ENCODE measurements at places on chromosomes 3 and 15. TPM values are rescaled to one million over a fixed set of nuclear protein-coding genes. Genes with fewer than 3 reads are reported as not detected.

DNA sequence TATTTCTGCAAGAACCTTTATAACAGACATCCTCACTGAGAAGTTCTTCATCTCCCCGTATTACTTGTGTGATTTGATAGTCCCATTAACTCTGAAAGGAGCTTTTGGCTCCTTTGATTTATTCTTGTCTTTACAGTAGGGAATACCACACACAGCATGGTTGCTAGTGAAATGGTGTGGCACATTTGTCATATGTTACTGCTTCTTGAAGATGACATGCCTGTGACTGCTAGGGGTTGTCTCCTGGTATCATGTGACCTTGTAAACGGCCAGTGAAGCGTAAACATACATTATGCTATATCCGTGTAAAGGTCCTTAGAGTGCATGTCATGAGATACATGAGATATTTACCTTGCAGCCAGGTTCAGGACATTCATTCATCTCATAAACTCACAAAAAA, 197.9 kb downstream of the RYR3 start:
- H3K36me3 ChIP-seq: no peaks in the 10 kb centered on the region
- no peaks in the 10 kb centered on the region for H3K4me1 ChIP-seq
- H3K27me3 ChIP-seq: no peaks in the 10 kb centered on the region
- H3K27ac ChIP-seq: no peak overlapping the region
- no peak for DNase-seq

GRCh38 chr15:92109191-92109873, 255.8 kb downstream of the SLCO3A1 start:
- DNase-seq: no peak
- no peaks in the 10 kb centered on the region for H3K27me3 ChIP-seq
- H3K36me3 ChIP-seq: no peaks in the 10 kb centered on the region
- H3K4me1 ChIP-seq: no peaks in the 10 kb centered on the region

GRCh38 chr15:81061490-81062253, 60.9 kb downstream of the TLNRD1 start:
- no peak overlapping the region for H3K27ac ChIP-seq
- no peaks in the 10 kb centered on the region for H3K36me3 ChIP-seq
- H3K4me1 ChIP-seq: no peaks in the 10 kb centered on the region

DNA sequence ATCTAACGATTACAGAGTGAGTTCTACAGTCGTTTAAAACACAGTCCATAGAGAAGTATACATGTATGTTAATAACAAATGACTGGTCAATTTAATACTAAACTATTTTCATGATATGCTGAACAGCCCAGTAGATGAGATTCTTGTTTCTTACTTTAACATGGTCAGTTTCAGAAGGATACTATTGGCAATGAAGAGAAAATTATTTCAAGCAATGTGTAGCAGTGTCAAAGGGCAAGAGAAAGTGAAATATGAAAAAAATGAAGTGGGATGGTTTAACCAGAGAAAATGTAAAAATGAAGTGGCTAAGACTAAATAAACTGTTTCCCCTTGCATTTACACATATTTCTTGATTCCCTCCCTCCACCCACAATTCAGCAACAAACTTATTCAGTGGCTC, 192.1 kb upstream of the TTC14 start:
- H3K27ac ChIP-seq: no peak overlapping the region
- peaks cover 8% of the 10 kb centered on the region for H3K4me1 ChIP-seq
- DNase-seq: no peak
- no peak overlapping the region for H3K4me3 ChIP-seq
- H3K27me3 ChIP-seq: no peaks in the 10 kb centered on the region

EAF2 gene
- 1.5 TPM for total RNA-seq

ANKDD1A gene
- 2.6 TPM for total RNA-seq

DNA sequence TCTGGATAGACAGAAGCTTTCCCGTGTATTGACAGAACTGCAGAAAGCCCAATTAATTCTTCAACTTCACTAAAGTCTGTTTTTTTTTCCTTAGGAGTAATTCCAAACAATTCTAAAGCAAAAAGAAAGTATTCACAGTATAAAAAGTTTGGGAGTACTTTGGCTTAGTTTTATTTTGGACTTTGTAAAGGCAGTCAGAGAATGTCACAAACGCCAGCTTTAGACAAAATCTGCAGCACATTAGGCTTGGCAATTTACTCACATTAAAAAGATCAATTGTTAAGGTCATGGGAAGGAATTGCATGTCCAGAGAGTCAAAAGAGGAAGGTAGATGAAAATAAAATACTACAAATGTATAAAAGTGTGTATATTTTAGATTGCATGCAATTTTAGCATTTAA, 47.5 kb upstream of the GBE1 start:
- no peaks in the 10 kb centered on the region for H3K36me3 ChIP-seq
- H3K27ac ChIP-seq: no peak overlapping the region
- H3K4me3 ChIP-seq: no peak overlapping the region
- no peak for DNase-seq

SLC51A gene
- not detected for total RNA-seq

DNA sequence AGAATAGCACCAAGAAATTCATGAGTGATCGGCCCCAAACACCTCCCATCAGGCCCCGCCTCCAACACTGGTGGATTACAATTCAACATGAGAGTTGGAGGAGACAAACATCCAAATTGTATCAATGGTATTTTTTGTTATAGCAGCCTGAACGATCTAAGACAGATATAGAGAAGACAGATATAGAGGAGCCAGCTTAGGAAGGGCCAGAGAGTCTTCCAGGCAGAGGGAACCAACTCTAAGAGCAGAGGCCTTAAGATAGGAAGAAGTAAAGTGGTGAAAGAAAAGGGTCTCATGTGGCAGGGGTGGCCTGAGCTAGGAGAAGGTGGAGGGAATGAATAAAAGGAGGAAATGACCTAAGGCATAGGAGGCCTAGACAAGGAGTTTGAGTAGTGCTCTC, 158.8 kb upstream of the TBL1XR1 start:
- no peak overlapping the region for H3K4me3 ChIP-seq
- no peak for DNase-seq
- H3K4me1 ChIP-seq: peaks cover 47% of the 10 kb centered on the region

- H3K4me3 ChIP-seq: no peak overlapping the region
- H3K36me3 ChIP-seq: no peaks in the 10 kb centered on the region
- H3K4me1 ChIP-seq: no peaks in the 10 kb centered on the region
- H3K27ac ChIP-seq: no peak overlapping the region
These were observed 133.8 kb upstream of the GMNC start for GRCh38 chr3:190996181-190996775.

- no peak overlapping the region for H3K27ac ChIP-seq
- no peaks in the 10 kb centered on the region for H3K27me3 ChIP-seq
- DNase-seq: no peak
- no peaks in the 10 kb centered on the region for H3K36me3 ChIP-seq
- no peak overlapping the region for H3K4me3 ChIP-seq
- no peaks in the 10 kb centered on the region for H3K4me1 ChIP-seq
These were observed 502.9 kb downstream of the PDCD6IP start for GRCh38 chr3:34301313-34301712.

DNA sequence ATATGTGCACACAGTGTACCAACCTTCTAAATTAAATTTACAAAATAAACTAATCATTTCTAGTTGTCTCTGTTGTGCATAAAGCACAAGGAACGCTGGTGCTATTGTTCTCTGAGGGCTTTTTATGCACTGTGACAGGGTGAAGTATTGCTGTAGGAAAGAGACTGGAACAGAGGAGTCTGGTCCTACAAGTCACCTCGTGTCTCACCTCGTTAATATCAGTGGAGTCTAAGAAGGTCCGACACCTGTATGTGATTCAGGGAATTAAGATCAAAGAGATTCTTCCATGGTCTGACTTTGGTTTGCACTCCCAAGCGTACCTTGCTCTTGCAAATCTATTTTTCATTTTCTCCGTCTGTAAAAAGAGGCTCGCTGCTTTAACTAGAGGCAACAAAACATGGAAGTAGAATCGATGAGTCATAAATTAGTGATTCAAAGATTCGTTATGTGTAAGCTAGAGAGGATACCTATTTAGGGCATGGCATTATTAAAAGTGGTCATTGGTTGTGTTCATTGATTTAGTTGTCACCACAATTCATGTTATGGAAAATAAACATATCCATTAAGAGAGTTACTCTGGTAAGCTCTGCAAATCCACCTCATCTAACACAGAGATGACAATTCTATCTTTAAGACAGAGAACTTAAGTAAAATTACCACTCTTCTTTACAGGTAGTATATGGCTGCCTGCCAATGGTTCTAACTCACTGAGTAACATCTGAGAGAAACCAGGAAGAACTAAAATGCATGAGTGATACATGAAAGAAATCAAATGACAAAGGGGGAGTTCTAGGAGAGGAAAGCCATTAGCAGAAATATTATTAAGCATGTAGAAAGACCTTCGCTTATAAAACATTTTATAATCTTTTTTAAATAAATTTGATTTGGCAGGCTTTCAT, 219.4 kb upstream of the GBE1 start:
- no peak overlapping the region for H3K27ac ChIP-seq
- H3K36me3 ChIP-seq: no peaks in the 10 kb centered on the region
- H3K4me1 ChIP-seq: no peaks in the 10 kb centered on the region
- no peaks in the 10 kb centered on the region for H3K27me3 ChIP-seq

ZNF660 gene
- 1.5 TPM for total RNA-seq

DNA sequence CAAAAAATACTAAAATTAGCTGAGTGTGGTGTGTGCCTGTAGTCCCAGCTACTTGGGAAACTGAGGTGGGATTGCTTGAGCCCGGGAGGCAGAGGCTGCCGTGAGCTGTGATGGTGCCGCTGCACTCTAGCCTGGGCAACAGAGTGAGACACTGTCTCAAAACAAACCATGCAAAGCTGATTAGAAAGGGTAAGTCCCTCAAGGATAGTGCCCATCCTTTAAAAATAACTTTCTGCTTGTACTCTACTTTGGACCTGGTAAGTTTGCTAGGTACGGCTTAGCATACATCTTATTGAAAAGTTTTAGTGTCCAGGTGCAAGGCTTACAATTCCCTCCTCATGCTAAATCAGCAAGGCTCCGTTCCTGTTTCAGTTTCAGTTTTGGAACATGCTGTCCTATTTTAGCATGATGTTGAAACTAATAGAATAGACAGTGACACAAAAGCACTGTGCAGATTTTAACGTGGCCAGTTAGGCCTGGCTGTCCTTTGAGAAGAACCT, 21.4 kb downstream of the FEM1B start:
- no peak overlapping the region for H3K27ac ChIP-seq
- DNase-seq: no peak
- no peaks in the 10 kb centered on the region for H3K36me3 ChIP-seq
- H3K4me1 ChIP-seq: no peaks in the 10 kb centered on the region
- no peaks in the 10 kb centered on the region for H3K27me3 ChIP-seq

DNA sequence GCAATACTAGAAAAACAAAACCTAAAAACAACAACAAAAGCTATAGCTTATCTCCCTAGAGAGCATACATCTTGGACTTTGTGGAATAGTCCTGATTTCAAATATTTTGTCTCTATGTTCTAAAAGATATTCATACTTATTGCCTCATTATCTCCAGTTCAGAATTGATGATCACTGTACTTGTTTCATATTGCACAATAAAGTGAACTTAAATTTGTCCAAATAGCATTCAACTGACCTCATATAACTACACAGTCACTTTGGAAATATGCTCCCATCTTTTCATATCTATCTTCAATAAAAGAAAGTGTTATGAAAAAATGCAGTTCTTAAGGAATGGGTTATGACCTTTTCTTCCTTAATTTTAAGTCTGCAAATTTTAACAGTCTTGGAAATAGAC, 228.6 kb upstream of the CMC1 start:
- H3K27me3 ChIP-seq: no peaks in the 10 kb centered on the region
- no peak for DNase-seq
- no peak overlapping the region for H3K4me3 ChIP-seq
- H3K36me3 ChIP-seq: no peaks in the 10 kb centered on the region

ACAD9 gene
- total RNA-seq: 65.8 TPM

SCAANT1 gene
- not detected for total RNA-seq

- H3K27ac ChIP-seq: no peak overlapping the region
- DNase-seq: no peak
- H3K4me3 ChIP-seq: no peak overlapping the region
- H3K36me3 ChIP-seq: no peaks in the 10 kb centered on the region
These were observed 230.8 kb upstream of the GPR149 start for GRCh38 chr3:154660811-154661210.

LARP6 gene
- 16.9 TPM for total RNA-seq

GRCh38 chr3:12427551-12427950, 56.7 kb upstream of the TSEN2 start:
- H3K27ac ChIP-seq: no peak overlapping the region
- no peak for DNase-seq
- no peaks in the 10 kb centered on the region for H3K36me3 ChIP-seq

- H3K27me3 ChIP-seq: no peaks in the 10 kb centered on the region
- H3K4me1 ChIP-seq: no peaks in the 10 kb centered on the region
- H3K4me3 ChIP-seq: no peak overlapping the region
- H3K27ac ChIP-seq: no peak overlapping the region
- peaks cover 5% of the 10 kb centered on the region for H3K36me3 ChIP-seq
These were observed 46.7 kb downstream of the MESD start for GRCh38 chr15:80942746-80943565.

EPHB1 gene
- total RNA-seq: 2.5 TPM

DNA sequence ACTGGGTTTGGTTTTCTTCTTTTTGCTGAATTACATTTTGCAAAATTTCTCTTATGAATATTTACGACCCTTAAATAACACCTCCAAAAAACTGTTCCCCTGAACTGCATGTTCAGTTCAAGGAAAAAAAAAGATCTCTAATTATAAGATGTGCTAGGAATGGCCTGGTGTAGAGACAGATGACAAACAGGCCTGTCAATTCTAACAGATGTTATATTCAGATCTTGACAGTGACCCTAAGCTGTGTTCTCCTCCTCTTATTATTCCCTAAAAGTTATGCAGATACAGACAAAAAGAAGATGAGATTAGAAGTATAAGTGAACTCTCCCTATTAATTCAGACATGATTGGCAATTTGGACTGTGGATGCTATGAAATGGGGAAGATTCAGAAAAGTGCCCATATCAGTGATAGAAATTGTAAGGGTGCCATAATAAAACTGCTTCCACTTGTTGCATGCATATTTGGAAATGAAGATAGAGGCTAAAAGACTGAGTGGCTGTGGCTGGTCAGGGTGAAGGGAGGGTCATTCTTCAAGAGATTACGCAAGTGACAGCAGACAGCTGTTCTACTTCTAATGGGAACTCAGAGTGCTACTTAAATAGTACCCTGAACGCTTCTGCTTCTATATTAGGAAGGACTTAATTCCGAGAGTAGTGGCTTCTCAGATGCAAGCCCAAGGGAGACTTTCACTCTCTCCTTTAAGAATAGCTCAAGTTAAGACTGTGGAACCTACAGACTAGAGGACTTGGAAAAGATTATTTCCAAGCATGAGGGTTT, 75.5 kb downstream of the ADAMTS9 start:
- DNase-seq: no peak
- peaks cover 7% of the 10 kb centered on the region for H3K36me3 ChIP-seq
- no peak overlapping the region for H3K27ac ChIP-seq
- H3K27me3 ChIP-seq: no peaks in the 10 kb centered on the region

GRCh38 chr15:48366584-48367312, 35.5 kb downstream of the DUT start:
- H3K4me3 ChIP-seq: no peak overlapping the region
- no peak overlapping the region for H3K27ac ChIP-seq
- no peaks in the 10 kb centered on the region for H3K27me3 ChIP-seq
- no peaks in the 10 kb centered on the region for H3K36me3 ChIP-seq

- no peaks in the 10 kb centered on the region for H3K4me1 ChIP-seq
- no peak overlapping the region for H3K27ac ChIP-seq
- H3K36me3 ChIP-seq: no peaks in the 10 kb centered on the region
- no peak for DNase-seq
These were observed 23.9 kb downstream of the SLC35A5 start for GRCh38 chr3:112585782-112586181.
